Thymus (tissue), 14 donors: ENCODE measurements at places on chromosomes 2 and 18. TPM values are rescaled to one million over a fixed set of nuclear protein-coding genes. Genes with fewer than 3 reads are reported as not detected.

The ADNP2 gene
- total RNA-seq: 8.0 TPM

The ZC3H6 gene
- total RNA-seq: 9.3 TPM

The SPATA3 gene
- total RNA-seq: not detected

The LINC00305 gene
- 0.05 TPM for total RNA-seq

The HOXD12 gene
- total RNA-seq: not detected

The TSN gene
- 48.0 TPM for total RNA-seq

The STON1 gene
- 1.8 TPM for total RNA-seq

The BZW1 gene
- total RNA-seq: 257 TPM

GRCh38 chr2:195489101-195489500 lies 167.9 kb upstream of the SLC39A10 start:
- no peak overlapping the region for H3K27ac ChIP-seq
- no peak overlapping the region for H3K4me3 ChIP-seq
- DNase-seq: no peak
- no peaks in the 10 kb centered on the region for H3K36me3 ChIP-seq
- peaks cover 3% of the 10 kb centered on the region for H3K4me1 ChIP-seq

DNA sequence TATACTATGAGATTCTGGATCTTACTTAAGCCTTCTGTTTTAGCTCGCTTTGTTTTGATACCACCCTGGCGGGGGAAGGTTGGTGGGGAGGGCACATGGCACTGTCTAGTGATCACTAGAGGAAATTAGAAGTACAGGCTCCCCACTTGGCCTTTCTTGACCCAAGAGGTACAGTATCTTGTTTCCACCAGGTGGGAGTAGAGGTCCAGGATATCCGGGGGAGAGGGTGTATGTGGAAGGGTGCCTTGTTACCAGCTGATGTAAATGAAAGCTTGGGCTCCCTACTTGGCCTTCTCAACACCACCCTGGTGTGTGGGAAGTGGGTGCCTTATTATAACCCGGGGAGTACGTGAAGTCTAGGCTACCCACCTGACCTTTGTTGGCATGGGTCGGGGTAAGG lies 7.5 kb downstream of the GALNT1 start:
- peak; percentile 16 for DNase-seq
- no peak overlapping the region for H3K4me3 ChIP-seq
- no peak overlapping the region for H3K27ac ChIP-seq
- no peaks in the 10 kb centered on the region for H3K4me1 ChIP-seq
- H3K27me3 ChIP-seq: no peaks in the 10 kb centered on the region

GRCh38 chr2:138439733-138440132 lies 61.8 kb upstream of the SPOPL start:
- H3K4me3 ChIP-seq: no peak overlapping the region
- no peaks in the 10 kb centered on the region for H3K27me3 ChIP-seq
- no peak overlapping the region for H3K27ac ChIP-seq
- H3K36me3 ChIP-seq: no peaks in the 10 kb centered on the region
- no peak for DNase-seq
- H3K4me1 ChIP-seq: no peaks in the 10 kb centered on the region

GRCh38 chr2:33665039-33665438 lies 65.9 kb upstream of the FAM98A start:
- H3K27me3 ChIP-seq: no peaks in the 10 kb centered on the region
- H3K27ac ChIP-seq: no peak overlapping the region
- H3K4me1 ChIP-seq: no peaks in the 10 kb centered on the region
- no peaks in the 10 kb centered on the region for H3K36me3 ChIP-seq

- no peak for DNase-seq
- no peak overlapping the region for H3K4me3 ChIP-seq
- peaks cover 35% of the 10 kb centered on the region for H3K36me3 ChIP-seq
- no peaks in the 10 kb centered on the region for H3K27me3 ChIP-seq
- H3K27ac ChIP-seq: no peak overlapping the region
Measured at GRCh38 chr18:62555135-62555534, 32.3 kb downstream of the ZCCHC2 start.

- DNase-seq: no peak
- no peaks in the 10 kb centered on the region for H3K36me3 ChIP-seq
- no peaks in the 10 kb centered on the region for H3K27me3 ChIP-seq
- H3K4me1 ChIP-seq: no peaks in the 10 kb centered on the region
- no peak overlapping the region for H3K4me3 ChIP-seq
Measured at GRCh38 chr2:210540900-210541289, 15.5 kb upstream of the CPS1 start.

GRCh38 chr18:74496508-74497323 lies 553 bp downstream of the CNDP2 start:
- peaks cover 27% of the 10 kb centered on the region for H3K4me1 ChIP-seq
- H3K36me3 ChIP-seq: peaks cover 8% of the 10 kb centered on the region
- H3K27ac ChIP-seq: peak overlapping the region; percentile 86
- peaks cover 3% of the 10 kb centered on the region for H3K27me3 ChIP-seq
- H3K4me3 ChIP-seq: peak overlapping the region; percentile 76

GRCh38 chr2:62291517-62292137 lies 95.7 kb downstream of the B3GNT2 start:
- no peak for DNase-seq
- H3K27me3 ChIP-seq: no peaks in the 10 kb centered on the region
- no peaks in the 10 kb centered on the region for H3K36me3 ChIP-seq
- no peak overlapping the region for H3K4me3 ChIP-seq

GRCh38 chr2:23029111-23029510 lies 355.9 kb upstream of the KLHL29 start:
- DNase-seq: no peak
- no peaks in the 10 kb centered on the region for H3K27me3 ChIP-seq
- H3K4me3 ChIP-seq: no peak overlapping the region
- no peaks in the 10 kb centered on the region for H3K4me1 ChIP-seq
- H3K36me3 ChIP-seq: no peaks in the 10 kb centered on the region

- peaks cover 3% of the 10 kb centered on the region for H3K4me1 ChIP-seq
- no peak overlapping the region for H3K27ac ChIP-seq
- no peaks in the 10 kb centered on the region for H3K36me3 ChIP-seq
- peaks cover 98% of the 10 kb centered on the region for H3K27me3 ChIP-seq
- H3K4me3 ChIP-seq: no peak overlapping the region
- no peak for DNase-seq
Measured at GRCh38 chr18:57437766-57438671, 2.8 kb downstream of the ONECUT2 start.

GRCh38 chr2:204255526-204255925 lies 289.7 kb upstream of the PARD3B start:
- H3K4me3 ChIP-seq: no peak overlapping the region
- peaks cover 23% of the 10 kb centered on the region for H3K4me1 ChIP-seq
- H3K36me3 ChIP-seq: no peaks in the 10 kb centered on the region
- no peaks in the 10 kb centered on the region for H3K27me3 ChIP-seq
- no peak for DNase-seq

DNA sequence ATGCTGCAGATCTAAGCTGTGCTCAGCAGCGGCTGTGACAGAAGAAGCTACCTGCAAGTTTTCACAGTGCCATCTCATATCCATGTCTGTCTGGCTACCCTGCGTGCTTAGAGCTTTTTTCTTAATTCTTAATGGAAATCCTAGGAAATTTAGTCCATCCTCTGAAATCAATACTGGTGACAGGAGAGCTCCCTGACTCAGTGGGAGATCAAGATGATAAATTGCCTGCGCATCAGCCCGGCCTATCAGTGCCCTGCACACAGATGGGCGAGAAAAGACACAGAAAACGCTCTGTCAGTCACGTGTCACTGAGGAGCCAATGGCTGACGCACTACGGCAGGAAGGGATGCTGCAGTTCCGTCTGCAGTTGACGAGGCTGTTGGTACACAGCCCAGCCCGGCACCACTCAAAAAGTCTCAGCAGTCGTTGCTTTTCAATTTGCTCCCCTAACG lies 819.6 kb upstream of the FSHR start:
- H3K4me3 ChIP-seq: peak overlapping the region; percentile 36
- no peaks in the 10 kb centered on the region for H3K27me3 ChIP-seq
- no peak overlapping the region for H3K27ac ChIP-seq
- DNase-seq: peak; percentile 28

DNA sequence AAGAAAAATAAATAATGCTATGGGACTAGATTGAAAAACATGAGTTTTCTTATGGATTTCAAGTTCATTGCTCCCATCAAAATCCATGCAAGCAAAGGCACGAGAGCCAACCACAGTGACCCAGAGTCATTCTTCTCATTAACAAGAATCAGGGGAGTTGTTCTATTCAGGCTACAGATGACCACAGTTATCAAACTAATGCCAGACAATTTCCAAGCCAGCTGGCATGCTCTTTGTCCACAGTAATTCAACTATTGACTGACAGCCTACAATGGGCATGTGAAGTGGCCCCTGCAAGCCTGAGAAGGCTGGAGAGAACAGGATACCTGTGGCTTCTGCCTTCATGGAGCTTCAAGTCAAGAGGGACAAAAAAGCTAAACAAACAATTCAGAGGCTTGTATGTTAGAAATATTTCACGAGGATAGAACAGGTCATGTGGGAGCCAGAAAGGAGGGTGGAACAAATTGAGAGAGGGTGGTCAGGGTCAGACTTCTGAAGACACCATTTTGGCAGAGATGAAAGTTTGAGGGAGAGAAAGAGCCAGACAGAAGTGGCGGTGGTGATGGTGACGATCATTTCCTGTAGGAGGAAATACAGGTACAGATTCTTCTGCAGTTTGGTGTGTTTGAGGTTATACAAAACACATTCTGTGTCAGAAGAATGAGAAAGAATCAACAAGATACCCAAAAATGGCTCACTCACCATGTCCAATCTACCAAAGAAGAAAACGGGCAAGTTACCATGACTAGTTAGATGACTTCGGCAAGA lies 732.4 kb downstream of the RNF144A start:
- no peak overlapping the region for H3K4me3 ChIP-seq
- DNase-seq: no peak
- peaks cover 4% of the 10 kb centered on the region for H3K4me1 ChIP-seq
- no peaks in the 10 kb centered on the region for H3K27me3 ChIP-seq
- peak overlapping the region; percentile 73 for H3K27ac ChIP-seq

- no peak overlapping the region for H3K4me3 ChIP-seq
- no peaks in the 10 kb centered on the region for H3K36me3 ChIP-seq
- peaks cover 77% of the 10 kb centered on the region for H3K27me3 ChIP-seq
- DNase-seq: no peak
Measured at GRCh38 chr2:241542278-241542605, 16.3 kb upstream of the BOK start.

- no peak for DNase-seq
- H3K4me1 ChIP-seq: no peaks in the 10 kb centered on the region
- H3K4me3 ChIP-seq: no peak overlapping the region
- H3K36me3 ChIP-seq: no peaks in the 10 kb centered on the region
- no peaks in the 10 kb centered on the region for H3K27me3 ChIP-seq
- no peak overlapping the region for H3K27ac ChIP-seq
Measured at GRCh38 chr2:239949075-239949474, 76.1 kb downstream of the NDUFA10 start.

DNA sequence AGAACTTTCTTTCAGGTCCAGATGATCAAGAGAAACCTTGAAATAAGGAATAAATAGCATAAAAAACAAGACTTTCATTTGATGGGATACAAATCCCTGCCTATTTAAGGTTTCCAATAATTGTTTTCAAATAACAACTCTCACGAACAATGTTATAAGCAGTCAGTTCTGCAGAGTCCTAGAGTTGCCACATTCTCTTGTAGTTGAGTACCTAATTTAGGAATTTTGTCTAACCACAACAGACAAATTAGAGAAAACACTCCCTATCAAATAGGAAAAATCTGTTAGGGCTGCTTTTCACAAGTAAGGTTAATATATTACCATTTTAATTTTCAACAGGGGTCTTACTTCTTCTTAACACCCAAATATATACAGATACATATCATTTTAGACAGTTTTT lies 130.1 kb upstream of the CDH20 start:
- H3K4me1 ChIP-seq: no peaks in the 10 kb centered on the region
- no peaks in the 10 kb centered on the region for H3K36me3 ChIP-seq
- no peak overlapping the region for H3K27ac ChIP-seq
- H3K27me3 ChIP-seq: no peaks in the 10 kb centered on the region
- DNase-seq: no peak
- no peak overlapping the region for H3K4me3 ChIP-seq
